Kidney (tissue), 22 donors: ENCODE measurements at places on chromosomes 7 and 10. TPM values are rescaled to one million over a fixed set of nuclear protein-coding genes. Genes with fewer than 3 reads are reported as not detected.

Gene GJD4
- total RNA-seq = not detected

Gene CPN1
- not detected for total RNA-seq

Gene TCF7L2
- total RNA-seq = 32.4 TPM

Gene SEMA3E
- 1.1 TPM for total RNA-seq

Gene SFRP5
- 0.31 TPM for total RNA-seq

Gene OR2AE1
- total RNA-seq = not detected

Gene LRRC61
- total RNA-seq = 17.1 TPM

Gene FFAR4
- total RNA-seq = 1.0 TPM

Gene FXYD4
- 109 TPM for total RNA-seq
